Stimulated activated CD4-positive, alpha-beta T cell treated with anti-CD3 and anti-CD28 coated beads, Interleukin-1b, Interleukin-23, amount 100 ng/mL, for 48 hours (primary cell): ENCODE measurements at places on chromosomes 6 and 20.

DNA sequence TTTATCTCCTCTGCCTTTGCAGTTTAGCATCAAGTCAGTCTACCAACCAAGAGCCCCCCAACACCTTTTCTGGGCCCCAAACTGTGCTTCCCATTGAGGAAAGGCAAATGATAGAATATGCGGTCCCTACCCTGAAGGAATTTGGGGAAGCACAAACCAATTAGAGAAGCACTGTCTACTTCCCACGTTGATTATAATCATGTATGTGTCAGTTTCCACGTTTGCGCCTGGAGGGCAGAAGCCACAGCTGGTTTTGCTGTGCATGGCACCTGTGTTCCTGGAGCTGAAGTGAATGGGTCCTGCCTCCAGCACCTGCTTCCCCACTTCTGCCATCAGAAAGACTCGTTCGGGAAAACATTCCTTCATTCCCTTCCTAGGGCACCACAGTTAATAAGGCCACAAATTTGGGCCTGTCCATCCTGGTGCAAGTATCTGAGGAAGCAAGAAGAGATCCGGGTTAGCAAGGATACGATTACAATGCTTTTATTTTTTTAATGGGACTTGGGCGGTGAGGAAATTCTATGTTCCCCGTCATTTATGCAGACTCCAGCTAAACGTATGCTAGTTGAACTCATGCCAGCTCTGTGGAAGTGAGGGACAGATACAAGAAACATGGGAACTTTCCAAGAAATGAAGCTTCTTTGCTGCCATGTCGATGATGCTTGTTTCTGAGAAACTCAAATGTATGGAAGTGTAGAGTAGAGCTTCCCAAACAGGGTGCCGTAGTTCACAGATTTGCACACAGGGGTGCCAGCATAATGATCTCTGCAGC lies 333.5 kb downstream of the NRN1 start:
- no peak for DNase-seq

DNA sequence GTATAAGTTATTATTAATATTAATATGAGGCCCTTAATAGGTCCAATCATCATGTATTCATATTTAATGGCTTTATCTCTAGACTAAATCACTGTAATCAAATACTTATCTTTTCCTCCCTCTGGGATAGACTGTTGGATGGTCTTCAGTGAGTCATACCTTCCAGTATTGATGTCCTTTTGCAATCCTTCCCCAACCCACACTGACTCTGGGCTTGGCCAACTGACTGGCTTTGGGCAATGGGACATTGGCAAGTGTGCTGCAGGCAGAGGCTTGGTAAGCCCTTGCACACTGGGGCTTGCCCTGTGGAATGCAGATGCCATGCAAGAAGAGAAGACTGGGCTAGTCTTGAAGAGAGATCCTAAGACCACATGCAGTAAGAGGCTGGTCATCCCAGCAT lies 136.6 kb downstream of the CCDC170 start:
- DNase-seq = no peak

GRCh38 chr20:6410721-6411120 lies 287.9 kb upstream of the FERMT1 start:
- DNase-seq = no peak

DNA sequence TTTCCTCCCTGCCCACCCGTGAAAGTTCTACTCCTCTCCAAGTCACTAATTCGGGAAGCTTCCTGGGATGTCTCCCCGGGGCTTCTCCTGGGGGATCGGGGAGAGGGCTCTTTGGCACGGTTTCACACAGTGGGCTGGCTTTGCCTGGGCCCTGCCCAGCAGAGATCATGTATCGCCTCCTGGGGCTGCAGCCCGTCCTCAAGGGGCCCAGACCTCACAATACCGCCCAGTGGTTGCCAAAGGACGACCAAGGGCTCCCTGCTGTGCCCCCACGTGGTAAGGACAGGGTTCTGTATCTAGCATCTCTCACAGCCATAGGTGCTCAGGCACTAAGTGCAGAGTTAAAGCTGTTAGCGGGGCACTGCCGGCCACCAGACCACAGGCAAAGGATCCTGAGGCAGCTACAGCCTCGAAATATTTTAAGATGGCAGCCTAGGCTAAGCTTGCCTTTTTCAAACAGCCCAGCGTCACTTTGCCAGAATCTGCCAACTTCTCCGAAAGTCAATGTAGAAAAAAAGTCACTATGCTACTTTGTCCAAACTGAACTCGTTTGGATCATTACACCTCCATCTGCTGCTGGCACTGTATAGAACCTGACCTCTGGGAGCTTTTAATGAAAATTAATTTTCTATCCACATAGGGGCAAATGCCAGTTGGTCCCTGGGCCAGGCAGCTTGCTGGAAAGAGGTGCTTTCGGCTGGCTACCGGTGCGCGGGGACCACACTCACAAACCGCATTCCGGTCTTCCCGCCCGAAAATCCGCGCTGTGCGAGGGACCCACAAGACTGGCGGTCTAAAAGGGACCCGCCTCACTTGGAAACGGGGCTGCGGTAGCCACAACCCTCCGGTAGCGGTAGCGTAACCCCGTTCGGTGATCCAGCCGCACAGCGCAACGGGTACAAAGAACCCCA lies 1.3 kb upstream of the NNAT start:
- DNase-seq = no peak

DNA sequence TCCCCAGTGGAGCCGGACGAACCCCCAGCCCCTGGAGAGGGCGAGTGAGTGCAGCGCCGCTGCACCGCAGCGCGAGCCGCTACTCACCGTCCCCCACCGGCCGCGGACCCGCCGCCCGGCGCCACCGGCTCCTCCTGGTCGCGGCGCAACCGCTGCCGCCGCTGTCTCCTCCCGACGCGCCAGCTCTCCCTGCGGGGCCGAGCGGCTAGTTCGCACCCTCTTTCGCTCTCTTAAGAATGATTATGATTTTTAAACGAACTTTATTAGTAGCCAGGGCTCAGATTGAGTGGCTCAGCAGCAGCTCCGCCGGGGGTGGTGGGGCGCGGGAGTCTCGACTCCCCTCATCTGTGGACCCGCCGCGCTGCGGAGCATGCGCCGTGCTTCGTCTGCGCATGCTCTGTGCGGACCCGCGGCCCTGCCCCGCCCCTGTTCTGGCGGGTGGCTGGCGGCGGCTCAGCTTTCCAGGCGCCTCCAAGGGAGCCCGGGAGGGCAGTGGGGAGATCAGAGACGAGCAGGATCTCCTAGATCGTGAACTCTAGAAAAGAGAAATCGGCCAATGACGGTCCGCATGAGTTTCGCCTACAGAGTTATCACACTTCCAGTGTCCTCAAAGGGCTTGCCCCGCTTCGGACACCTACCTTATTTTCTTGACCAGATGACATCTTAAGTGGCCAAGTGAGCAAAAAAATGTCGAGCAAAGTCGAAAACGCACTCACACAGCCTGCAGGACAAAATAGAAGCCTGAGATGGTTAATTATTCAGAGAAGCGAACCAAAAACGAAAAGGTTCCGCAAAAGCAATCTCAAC lies at the start of gene RAB23:
RAB23 (minus strand) TSS at position 372 of the 807 bp plus-strand sequence. CDS start 11,927 bp downstream, outside the sequence.
- peak; percentile 77 for DNase-seq

DNA sequence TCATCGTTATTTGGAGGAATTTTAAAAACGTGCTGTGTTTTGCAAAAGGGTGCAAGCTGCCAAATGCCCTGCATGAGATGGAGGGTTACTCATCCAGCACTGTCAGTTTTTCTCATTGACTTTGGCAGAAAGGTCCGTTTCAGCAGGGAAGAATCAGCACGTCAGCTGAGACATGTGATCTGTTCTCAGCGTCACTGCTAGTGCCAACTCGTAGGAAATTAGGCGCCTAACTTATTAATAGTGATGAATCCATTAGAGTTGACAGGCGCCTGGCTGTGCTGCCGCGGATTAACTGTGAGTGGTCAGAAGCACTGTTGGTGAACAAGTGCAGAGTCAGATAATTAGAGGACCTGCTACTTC lies 175.5 kb upstream of the FOXQ1 start:
- no peak for DNase-seq

DNA sequence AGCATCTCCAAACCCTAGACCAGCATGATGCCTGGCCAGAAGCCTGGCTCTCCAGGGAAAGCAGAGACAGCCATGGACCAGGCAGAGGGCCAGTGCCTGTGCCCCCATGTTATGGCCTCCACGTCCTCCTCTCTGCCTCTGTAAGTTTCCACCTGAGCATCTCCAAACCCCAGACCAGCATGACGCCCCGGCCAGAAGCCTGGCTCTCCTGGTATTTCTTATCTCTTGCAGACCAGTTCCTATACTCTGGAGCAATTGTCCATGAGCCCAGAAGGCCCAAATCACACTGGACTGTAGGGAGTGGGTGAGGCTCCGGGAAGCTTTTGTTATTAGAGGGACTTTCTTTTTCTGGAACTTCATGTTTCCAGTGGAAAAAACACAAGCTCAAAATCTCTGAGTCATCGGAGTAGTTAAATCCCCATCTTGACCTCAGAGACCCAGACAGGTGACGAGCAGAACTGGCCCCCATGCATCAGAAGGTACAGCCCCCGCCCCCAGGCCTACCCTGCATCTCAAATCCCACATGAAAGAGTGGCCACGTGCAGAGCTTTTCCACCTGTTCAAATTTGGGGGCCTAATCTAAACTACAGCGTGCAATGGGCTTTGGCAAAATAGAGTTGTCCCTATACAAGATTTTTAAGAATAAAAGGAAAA lies 110.2 kb upstream of the FOXQ1 start:
- DNase-seq = peak; percentile 8

DNA sequence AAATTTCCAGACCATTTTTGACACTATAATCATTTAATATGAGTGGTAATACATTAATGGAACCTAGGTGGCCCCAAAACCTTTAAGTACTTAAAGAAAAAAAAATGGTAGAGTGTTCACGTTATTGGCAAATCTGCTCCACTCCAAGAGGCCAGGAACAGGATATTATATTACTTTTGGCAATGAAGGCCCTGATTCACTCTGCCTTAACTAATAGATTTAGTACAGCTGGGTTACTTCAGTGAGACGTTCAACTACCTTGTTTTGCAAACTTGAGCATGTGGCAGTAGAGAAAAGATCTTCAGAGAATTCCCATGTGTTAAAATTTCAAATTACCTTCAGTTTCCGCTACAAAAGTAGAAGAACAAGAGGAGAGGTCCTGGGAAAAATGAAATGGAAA lies 12.8 kb downstream of the ADNP start:
- no peak for DNase-seq

- DNase-seq = no peak
These were observed 4.3 kb upstream of the PSORS1C2 start for GRCh38 chr6:31143148-31143547.

- no peak for DNase-seq
These were observed 59.2 kb downstream of the RBM38 start for GRCh38 chr20:57450419-57450818.

DNA sequence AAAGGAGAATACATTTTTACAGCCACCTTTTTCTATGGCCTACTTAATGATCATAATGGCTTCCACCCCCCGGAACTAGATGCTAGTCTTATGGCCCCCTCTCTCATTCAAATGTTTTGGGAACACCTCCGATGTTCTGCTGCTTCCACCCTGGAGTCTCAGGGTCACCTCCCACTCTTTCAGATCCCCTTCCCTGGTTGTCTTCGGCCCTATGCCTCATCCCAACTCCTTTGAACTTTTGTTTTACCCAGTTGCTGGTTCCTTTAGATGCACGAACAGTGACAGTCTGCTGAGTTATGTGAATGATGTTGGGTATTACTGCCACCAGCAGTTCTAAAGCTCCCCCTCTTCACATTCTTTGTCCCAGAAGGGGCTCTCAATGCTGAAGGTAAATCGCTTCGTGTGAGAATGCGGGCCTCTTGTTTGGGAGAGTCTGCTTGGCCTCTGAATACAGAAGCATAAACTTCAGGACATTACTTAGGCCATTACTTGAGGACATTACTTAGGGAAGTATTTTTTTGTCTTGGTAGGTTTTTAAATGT lies 309.1 kb downstream of the SOX4 start:
- no peak for DNase-seq

DNA sequence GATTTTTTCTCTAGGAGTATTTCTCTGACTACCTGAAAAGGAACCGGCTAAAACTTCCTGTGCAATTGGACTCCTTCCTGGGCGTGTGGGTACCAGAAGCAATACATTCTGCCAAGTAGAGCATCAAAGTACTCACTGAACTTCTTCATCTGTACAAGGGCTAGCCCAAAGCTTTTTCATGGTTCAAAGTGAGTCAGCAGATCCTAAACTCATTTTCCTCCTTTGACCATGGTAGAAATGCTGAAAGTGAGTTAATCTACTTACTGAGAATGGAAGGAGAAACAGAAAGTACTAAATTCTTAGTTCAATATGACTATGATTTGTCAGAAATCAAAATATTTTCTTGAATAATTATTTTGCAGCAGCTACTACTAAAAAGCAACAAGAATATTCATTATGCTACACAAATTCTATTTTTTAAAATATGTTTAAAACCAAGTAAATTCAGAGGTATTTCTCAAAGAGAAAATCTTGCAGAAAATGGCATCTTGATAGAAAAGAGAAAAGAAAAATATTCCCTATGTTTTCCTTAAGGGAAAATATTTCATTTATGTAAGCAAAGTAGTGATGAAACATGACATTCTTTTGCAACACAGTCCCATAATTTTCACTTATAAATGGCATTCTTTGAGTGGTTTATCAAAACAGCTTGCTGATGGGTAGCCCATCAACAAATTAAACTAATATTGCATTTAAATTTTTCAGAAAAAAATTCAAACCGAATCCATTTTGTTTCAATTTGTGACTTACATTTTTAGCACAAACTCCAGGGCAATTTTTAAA lies 3.7 kb upstream of the BEND6 start:
- no peak for DNase-seq
